ENCODE measurements at places on chromosomes 16 and 17.

DNA sequence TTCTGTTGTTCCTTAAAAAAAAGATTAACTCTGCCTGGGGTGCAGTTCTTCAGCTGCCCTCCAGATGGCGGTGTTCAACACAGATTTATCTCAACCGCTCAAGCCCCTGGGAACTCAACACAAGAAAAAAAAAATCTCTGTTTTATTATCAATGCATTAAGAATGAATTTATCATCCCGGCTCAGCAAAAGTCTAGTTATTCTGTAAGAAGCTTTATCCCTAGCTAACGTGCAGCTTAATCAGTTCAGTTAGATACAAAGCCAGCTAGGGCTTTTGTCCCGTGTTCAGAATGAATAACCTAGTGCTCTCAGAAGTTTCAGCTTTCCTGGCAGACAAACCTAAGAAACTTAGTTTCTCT lies 475.9 kb upstream of the CCL2 start:
- DNase-seq = peak; percentile 50

- no peak for DNase-seq
Measured at GRCh38 chr17:75004371-75004770, 8.1 kb upstream of the MRPL58 start.

DNA sequence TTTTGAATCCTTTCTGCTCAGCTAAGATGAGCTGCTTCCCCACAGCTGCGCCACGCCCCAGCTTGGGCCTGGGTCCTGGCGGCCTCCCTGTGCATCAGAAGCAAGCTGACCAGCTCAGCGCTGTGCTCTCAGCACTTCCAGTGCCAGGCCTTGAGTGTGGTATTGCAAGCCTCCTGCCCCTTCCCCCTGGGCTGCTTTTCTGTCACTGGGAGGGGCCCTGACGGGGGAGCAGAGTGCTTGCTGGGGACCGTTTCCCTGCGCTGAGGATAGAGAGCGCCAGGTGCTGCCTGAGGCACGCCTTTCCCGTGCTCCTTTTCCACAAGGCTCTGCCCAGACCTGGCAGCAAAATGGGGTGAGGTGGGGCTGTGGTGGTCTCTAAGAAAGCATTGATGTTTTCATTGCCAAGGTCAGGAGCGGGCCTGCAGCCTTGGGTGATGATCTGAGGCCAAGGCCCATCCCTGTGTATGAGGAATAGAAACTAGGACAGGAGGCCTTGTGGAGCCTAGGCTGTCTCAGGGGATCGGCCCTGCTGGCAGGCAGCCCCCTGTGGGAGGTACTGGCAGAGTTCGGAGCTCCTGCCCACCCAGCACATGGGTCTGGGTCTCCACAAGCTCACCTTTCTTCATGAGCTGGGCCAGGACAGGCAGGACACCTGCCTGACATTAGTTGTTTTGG lies 29.7 kb downstream of the POLR3E start:
- no peak for DNase-seq

GRCh38 chr16:57409870-57410587 lies 5.5 kb downstream of the CCL17 start:
- no peak for DNase-seq

GRCh38 chr16:26457095-26457494 lies 609.6 kb upstream of the C16orf82 start:
- DNase-seq = no peak

GRCh38 chr17:12521416-12521815 lies 144.3 kb upstream of the MYOCD start:
- no peak for DNase-seq

DNA sequence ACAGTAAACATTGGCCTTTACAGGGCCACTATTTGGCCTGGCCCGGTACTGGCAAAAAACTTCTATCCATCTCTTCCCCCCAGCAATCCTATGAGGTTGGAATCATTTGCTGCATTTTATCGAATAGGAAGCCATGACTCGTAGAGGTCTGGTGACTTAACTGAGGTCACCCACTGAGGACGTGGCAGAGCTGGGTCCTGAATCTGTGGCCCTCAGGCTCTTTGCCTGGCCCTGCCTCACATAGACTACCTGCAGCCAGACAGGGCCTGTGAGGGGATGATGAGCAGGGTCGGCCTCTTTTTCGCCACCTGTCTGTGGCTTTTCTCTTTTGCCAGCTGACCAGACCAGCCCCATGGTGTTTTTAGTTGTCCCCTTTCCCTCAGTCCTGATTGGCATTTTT lies 1.9 kb downstream of the PPP4C start:
- no peak for DNase-seq
